ENCODE measurements at places on chromosomes 11 and 22.

DNA sequence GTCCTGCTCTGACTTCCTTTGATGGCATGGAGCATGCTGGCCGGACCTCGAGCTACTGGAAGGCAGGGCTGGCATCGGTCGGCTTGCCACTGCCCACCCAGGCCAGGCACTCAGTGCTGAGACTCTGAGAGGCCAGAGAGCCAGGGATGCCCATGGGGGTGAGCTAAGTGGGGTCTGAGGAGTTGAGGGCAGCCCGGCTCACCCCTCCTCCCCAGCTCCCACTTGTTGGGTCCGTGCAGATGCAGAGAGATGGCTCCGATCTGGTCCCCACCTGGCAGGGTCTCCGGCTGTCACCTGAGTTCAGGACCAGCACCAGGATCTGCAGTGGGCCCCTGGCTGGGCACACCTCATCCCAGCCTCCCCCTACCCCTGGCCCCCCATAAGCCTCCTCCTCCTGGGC is 13.3 kb downstream of the LSP1 start:
- no peak for DNase-seq

- no peak for DNase-seq
These were observed 480 bp downstream of the TRIM34 start for GRCh38 chr11:5625281-5625680.

- no peak for DNase-seq
These were observed 57.4 kb downstream of the CHST1 start for GRCh38 chr11:45607995-45608394.

GRCh38 chr11:117521974-117522373 is 194.3 kb downstream of the CEP164 start:
- no peak for DNase-seq

DNA sequence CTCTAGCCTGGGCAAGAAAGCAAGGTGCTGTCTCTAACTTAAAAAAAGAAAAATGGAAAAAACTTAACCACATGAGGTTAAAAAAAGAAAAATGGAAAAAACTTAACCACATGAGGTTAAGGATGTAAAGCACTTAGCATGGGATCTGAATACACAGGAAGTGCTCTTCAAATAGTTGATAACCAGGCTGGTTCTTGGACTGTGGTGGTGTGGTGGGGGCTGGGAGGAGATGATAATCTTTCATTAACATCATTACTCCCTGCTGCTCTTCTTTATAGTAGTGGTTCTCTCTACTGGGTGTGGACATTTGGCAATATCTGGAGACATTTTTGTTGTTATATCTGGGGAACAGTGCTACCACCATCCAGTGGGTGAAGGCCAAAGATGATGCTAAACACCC is 88.4 kb downstream of the TTC17 start:
- DNase-seq, result no peak

GRCh38 chr11:115385226-115385625 is 119.0 kb downstream of the CADM1 start:
- no peak for DNase-seq

DNA sequence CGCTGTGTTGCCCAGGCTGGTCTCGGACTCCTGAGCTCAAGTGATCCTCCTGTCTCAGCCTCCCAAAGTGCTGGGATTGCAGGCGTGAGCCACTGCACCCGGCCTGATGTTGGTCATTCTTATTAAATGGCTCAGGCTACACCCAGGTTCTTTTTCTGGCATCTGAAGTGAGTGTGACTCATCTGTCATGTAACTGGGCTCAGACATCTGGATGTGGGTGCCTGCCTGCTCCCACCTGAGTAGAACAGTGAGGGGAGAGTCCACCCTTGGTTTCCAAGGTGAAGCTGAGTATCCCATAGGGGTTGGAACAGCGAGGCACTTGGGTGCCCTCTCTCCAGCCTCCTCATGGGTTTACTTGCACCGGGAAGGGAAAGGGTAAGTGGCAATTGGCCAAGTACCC is 36.7 kb upstream of the EIF3D start:
- no peak for DNase-seq

GRCh38 chr11:58731819-58732218 is at the start of gene GLYAT:
GLYAT (minus strand) TSS chr11:58731943; CDS start chr11:58724496, 7,447 bp downstream.
- no peak for DNase-seq

GRCh38 chr11:18384157-18384641 is 10.2 kb upstream of the LDHA start:
- DNase-seq, result peak; percentile 25

- no peak for DNase-seq
These were observed 89.2 kb downstream of the FDX1 start for GRCh38 chr11:110518809-110519514.

DNA sequence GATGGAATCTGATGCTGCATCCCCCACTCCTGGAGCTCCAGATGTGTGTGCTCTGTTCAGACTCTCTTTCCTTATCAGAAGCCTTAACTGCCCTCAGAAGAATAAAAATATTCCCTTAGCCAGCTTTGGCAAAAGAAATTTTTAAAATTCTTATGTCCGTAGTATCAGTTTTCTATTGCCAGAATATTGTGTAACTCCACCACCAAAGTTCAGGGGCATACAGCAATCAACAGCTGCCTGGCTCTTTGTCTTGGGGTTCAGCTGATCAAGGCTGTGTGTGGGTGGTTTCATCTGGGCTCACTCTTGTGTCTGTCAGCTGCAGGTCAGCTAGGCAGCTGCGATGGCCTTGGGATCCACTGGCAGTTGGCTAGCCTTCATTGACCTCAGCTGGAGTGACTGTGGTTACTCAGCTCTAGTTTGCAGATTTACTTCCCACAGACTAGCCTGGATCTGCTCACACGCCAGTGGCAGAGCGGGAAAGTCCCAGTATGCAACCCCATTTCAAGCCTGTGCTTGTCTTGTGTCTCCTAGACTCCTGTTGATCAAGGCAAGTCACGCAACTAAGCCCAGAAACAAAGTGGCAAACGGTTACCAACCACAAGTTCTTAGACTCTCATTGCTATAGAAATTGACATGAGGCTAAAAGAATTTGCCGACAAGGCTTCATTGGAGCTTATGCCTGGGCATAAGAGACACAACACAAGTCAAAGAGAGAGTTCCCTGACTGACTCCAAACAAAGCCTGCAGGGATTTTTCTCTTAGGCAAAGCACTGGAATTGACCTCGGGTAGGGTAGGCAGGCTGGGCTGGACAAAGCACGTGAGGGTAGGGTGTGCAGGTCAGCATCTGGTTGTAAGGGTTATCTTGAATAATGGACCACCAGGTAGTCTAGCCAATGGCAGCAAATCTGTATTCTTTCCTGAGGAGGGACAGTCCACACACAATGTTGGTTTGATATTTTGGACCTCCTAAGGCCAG is 7.5 kb downstream of the TMEM138 start:
- DNase-seq, result peak; percentile 29

DNA sequence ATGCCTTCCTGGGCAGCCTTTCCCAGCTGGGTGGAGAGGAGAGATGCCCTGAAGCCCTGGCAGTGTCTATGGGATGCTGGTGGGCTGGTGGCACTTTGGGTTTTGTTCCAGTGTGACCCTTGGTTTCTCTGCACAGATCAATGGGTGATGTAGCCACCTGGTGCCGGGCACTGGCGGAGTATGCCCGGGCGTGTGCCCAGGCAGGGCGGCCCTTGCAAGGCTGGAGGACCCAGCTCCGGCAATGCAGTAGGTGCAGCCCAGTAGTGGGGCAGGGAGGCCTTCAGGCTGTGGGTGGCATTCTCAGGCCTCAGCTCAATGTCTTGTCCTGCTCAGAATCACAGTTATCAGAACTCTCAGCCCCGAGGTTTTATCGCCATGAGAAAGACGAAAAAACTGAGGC is 11.9 kb downstream of the OTOG start:
- no peak for DNase-seq

GRCh38 chr11:84552791-84553190 is 1074.4 kb downstream of the DLG2 start:
- DNase-seq, result no peak

GRCh38 chr11:47607380-47607779 is 13.2 kb upstream of the C1QTNF4 start:
- DNase-seq, result no peak

GRCh38 chr11:126700768-126701519 is 299.6 kb downstream of the KIRREL3 start:
- DNase-seq, result peak; percentile 74

- DNase-seq, result no peak
These were observed 295.2 kb downstream of the GUCY1A2 start for GRCh38 chr11:106723071-106723470.

- no peak for DNase-seq
These were observed 4.8 kb downstream of the ATG16L2 start for GRCh38 chr11:72818971-72819370.

DNA sequence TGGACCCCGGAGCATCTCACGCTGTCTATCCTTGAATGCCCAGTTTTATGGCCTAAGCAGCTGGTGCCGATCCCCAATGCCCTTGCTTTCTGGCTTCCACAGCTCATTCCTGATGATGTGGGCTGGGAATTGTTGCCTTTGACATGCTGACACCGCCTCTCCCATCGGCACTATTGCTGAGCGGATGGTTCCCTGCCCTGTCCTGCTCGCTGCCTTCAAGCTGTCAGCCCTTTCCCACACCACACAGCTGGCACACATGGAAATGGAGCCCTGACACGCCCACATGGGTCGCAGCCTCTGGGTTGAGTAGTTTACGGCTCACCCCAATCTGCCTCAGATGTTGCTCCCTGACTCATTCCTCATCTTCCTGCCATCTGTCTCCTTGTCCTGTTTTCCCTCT is 110.2 kb upstream of the SESN3 start:
- DNase-seq, result no peak

- DNase-seq, result no peak
These were observed 73.0 kb upstream of the ADSL start for GRCh38 chr22:40273319-40273718.

GRCh38 chr22:49300241-49300640 is 527.4 kb downstream of the BRD1 start:
- DNase-seq, result no peak

- DNase-seq, result no peak
These were observed 57.3 kb downstream of the BDNF start for GRCh38 chr11:27642954-27643353.

- no peak for DNase-seq
These were observed 3.6 kb downstream of the C11orf68 start for GRCh38 chr11:65915101-65915820.

GRCh38 chr22:41471568-41471967 is 2.7 kb downstream of the ACO2 start:
- no peak for DNase-seq

DNA sequence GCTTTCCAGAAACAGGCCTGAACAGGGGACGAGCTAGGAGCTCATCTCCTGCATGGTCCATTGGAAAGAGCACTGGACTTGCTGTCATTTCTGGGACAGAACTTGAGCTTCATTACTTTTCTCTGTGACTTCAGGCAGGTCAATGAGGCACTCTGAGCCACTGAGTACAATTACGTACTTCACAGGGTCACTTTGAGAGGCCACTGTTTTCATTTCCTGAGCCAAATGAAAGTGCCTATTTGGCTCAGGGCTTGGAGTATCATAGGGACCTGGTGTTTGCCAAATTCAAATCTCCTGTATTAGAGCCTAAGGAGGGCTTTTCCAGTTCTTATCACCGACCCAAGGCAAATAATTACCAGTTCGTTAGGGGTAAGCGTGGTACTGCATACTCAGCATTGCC is 319.3 kb downstream of the CADM1 start:
- DNase-seq, result no peak

- DNase-seq, result no peak
These were observed 256.8 kb downstream of the TBC1D22A start for GRCh38 chr22:47019012-47019790.

- no peak for DNase-seq
These were observed 19.8 kb upstream of the PSMA1 start for GRCh38 chr11:14539982-14540421.

DNA sequence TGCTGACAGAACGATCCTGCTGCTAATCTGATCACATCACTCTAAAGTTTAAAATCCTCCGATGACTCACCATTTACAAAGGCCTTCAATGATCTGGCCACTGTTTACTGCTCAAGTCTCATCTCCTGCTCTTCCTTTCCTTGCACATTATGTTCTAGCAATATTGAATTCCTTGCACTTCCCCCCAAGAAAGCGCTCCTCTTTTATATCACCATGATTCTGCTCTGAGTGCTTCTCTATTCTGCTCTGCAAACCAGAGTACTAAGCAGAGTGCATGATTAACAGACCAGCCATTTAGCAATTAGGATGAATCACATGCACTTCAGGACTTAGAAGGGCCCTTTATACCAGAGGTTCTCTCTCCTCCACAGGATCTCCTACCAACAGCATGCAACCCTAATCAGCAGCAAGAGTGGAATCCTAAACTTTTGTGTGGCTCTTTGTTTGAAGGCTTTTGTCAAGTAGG is 1122.8 kb upstream of the CCDC90B start:
- DNase-seq, result no peak

- DNase-seq, result no peak
These were observed 14.3 kb downstream of the PACSIN2 start for GRCh38 chr22:43000441-43001175.

- no peak for DNase-seq
These were observed 17.4 kb upstream of the ETS1 start for GRCh38 chr11:128604723-128605122.

- DNase-seq, result no peak
These were observed 22.8 kb upstream of the TFIP11 start for GRCh38 chr22:26534874-26535602.

DNA sequence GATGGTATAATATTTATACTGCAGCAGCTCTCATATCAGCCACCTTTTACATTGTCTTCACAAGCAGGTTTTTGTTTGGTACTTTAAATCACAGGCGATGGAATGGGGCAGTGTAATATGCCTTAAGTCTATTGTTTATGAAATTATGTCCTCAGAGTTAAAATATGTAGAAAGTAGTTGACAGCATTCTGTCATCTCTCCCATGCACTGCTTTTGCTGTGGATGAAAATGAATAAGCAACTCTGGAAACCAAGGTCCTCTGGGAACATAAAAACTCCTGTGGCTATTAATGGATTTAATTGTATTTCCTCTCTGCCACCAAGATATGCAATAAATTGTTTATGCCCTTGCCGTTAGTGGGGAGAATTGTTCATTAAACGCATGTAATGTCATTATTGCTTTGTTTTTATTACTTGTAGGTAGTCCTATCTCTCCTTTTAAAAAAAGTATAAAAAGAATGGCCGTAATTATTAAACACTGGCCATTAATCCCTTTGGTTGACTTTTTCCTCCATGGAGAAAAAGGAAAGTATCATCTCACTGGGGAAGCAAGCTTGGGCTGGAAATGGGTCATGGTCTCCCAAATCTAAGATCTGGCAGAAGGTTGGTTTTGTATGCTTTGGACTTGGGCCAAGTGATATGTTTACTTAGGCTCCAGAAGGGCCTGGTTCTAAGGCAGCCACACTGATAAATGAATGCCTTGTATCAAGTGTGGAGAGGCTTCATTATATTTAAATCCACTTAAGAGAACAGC is 13.1 kb downstream of the PACS1 start:
- DNase-seq, result no peak

DNA sequence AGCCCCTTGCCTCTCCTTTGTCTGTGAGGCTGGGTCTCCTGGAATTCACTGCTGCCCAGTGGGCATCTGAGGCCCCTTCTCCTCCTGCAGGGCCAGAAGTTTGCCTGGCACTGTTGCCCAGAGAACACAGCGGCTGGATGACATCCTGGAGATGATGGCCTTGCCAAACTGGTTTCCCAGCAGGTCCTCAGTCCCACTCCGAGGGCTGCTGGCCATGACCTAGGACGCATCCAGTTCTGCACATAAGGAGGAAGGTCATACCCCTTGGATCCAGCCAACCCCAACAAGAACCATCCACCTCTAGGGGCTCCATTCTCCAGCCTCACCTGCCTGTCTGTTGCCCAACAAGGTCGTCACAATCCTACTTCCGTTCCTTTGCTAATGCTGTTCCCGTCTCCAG is 3.4 kb upstream of the SMTN start:
- no peak for DNase-seq

GRCh38 chr11:122430490-122430889 is 225.0 kb upstream of the UBASH3B start:
- no peak for DNase-seq
